MG63 (cell line): ENCODE measurements at places on chromosomes 7 and 10. TPM values are rescaled to one million over a fixed set of nuclear protein-coding genes. Genes with fewer than 3 reads are reported as not detected.

AZGP1 gene
- total RNA-seq, result not detected in 2 replicates

SH2D4B gene
- not detected in 2 replicates for total RNA-seq

- no peak for DNase-seq
Observed at GRCh38 chr7:126210707-126211106, 1042.0 kb downstream of the GRM8 start.

- DNase-seq, result peak; percentile 75
Observed at GRCh38 chr10:6114805-6115341, 26.0 kb downstream of the RBM17 start.

DNA sequence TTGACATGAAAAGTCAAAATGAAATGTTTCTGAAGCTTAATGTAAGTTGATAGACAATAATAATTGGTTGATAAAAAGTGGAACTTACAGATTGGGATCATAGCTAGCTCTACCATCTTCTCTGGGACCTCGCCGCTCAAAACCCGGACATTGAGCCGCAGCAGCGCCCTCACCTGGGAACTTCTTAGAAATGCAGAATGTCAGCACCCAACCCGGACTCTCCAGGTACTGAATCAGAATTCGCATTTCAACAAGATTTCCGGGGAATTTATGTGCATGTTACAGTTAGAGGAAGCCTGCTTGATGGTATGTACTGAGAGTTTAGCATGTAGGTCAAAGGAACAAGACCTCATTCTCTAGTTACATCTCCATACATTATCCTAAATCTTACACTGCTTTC is 36.7 kb upstream of the ABLIM1 start:
- DNase-seq, result no peak

DNA sequence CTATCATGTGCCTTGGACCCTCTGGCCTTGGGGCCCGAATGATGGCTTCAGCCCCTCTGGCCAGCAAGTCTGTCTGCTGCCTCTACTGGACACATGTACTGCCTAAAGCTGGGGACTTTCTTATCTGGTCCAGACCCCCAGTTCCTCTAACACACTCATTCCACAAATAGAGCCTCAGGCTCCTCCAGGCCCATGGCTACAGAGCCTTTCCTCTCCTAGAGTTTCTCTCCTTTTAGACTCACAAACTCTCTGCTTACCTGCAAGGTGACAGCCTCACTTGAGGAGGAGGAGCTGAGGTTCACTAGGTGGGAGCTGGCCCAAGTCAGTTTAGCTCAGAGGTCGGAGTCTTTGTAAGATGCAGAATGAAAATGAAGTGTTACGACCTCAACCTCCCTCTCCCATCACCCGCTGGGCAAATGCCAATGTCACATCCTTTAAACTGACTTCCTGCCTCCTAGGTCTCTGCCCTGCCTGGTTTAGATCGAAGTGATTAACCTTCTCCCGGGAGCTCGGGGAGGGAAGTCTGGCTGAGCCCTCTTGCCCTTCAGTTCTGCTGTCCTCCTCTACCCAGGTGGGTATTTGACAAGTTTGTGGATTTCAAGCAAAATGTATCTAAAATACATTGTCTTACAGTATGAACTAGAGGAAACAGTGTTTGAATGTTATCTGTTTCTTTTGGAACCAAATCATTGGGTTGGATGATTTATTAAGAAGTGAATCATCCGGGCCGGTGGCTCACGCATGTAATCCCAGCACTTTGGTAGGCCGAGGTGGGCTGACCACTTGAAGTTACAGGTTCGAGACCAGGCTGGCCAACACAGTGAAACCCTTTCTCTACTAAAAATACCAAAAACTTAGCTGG is 71.9 kb upstream of the TNS3 start:
- peak; percentile 52 for DNase-seq
